ENCODE measurements at places on chromosomes 12 and 14. TPM values are rescaled to one million over a fixed set of nuclear protein-coding genes. Genes with fewer than 3 reads are reported as not detected.

TAMALIN gene
- total RNA-seq: 26.4 TPM

GRCh38 chr12:106602076-106602475, 19.3 kb downstream of the RFX4 start:
- DNase-seq: no peak

DNA sequence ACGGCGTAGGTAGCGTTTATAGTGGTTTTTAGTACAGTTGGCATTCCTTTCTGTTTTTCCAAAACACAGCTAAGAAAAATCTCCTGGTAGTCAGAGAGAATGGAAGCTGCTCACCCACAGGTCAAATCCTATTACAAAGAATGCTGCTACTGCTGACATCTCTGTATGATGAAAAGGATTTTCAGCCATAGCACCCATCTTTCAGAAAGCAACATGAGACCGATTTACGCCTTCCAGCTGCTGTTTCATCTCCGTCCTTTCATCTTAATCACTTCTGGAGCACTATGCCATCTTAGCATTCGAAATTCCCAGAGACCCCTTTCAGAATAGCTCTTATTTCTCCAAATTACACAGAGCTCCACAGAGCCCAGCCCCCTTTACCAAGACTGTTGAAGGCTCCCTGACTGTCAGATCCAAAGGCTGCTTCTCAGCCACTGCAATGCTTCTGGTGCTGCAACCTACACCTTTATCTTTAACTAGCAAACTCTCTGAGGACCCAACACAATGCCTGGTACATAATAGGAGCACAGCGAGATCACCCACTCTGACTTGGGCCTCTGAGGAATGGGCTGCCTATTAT, 211.8 kb downstream of the NEDD1 start:
- DNase-seq: no peak

DNA sequence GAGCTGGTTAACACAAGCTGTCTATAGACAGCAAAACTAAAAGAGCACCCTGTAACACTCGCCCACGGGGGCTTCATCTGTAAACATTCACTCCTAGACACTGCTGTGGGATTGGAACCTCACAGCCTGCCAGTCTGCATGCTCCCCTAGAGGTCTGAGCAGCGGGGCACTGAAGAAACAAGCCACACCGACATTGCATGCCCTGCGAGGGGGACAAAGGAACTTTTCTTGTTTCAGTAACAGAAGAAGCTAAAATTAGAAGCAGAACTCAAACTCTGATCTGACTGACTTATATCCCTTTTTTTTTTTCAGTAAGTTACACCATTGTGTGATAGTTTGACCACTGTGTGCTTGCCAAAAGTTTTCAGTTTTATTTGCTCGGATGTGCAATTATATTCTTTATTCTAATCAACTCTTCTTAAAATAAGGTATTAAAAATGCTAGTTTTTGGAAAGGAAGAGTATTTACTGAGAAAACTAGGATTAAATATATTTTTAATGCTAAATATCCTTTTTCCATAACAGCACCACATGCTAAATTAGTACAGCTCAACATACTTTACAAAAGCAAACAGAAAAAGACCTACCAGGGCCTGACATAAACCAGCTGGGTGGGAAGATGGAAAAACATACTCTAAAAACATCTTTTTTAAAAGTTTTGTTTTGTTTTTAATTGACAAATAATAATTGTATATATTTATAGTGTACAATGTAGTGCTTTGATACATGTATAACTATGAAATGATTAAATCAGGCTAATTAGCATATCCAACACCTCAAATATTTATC, 100.2 kb downstream of the EPS8 start:
- DNase-seq: no peak

DNA sequence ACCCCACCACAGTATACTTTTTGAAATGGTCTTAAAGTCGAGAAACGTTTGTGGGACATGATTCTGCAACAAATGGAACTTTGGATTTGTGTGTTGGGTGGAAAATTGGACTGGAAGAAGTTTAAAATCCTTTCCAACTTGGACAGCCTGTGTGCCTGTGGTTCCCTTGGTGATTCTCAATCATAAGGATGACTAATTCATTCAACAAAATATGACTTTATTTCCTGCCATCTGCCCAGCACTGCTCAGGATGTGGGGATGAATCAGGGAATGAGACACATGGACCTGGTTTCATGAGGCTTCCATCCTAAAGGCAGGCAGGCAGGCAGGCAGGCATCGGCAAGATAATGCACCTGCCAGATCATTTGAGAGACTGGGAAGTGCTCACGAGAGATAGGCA, 57.3 kb upstream of the TMEM132D start:
- no peak for DNase-seq

Data from activated CD8-positive, alpha-beta T cell treated with anti-CD3 and anti-CD28 coated beads for 36 hours (primary cell).